ENCODE measurements at places on chromosomes 4 and X. TPM values are rescaled to one million over a fixed set of nuclear protein-coding genes. Genes with fewer than 3 reads are reported as not detected.

DNA sequence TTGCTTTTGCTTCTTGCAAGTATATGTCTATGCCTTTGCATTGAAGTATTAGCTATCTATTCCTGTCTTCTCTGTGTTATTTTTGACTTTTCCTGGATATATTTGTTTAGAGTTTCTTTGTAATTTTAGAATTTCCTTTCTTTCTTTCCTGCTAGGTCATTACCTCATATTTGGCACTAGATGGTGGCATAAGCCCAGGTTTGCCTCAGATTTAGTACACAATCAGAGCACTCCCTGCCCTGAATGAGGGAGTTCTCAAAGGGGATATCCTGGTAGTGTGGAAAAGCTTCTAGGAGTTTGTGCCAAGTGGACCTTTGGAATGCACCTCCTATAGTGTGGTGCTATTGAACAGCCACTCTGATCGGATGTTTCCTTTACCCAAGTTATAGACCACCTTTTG, 181.6 kb downstream of the UGT8 start:
- DNase-seq: no peak

- DNase-seq: no peak
These were observed 20.8 kb downstream of the ATP5ME start for GRCh38 chr4:653080-653821.

PDHA2 gene
- not detected for total RNA-seq

GC gene
- not detected for total RNA-seq

DNA sequence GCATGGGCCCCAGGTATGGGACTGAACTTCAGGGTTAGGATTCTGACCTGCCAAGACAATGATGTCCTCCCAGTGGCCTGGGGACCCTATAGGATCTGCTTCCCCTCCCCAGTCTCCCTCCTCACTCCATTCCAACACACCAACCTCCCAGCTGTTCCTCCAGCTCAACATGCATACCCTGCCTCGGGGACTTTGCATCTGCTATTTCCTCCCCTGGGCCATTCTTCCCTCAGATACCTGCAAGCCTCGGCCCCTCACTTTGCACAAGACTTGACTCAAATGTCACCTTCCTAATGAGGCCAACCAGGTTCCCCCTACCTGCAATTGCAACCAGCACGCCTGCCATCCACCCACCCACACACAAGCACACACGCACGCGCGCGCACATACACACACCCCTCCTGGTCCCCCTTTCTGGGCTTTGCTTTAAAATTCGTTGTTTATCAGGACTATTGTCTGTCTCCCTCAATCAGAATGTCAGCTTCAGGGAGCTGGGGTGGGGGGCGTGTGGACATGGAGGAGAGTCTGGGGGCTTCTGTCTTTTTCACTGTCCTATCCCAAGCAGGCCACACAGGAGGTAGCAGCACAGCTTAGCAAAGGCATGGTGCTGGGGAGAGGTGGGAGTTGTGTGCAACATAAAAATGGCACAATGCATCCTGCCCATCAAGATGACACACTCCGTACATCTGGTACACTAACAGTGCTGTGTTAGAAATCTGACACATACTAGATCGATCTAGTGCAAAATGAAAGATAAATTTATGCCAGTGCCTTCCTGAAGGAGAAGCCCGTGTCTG, 20.6 kb upstream of the PPP2R2C start:
- no peak for DNase-seq

GRCh38 chr4:46249516-46249915, 125.7 kb upstream of the GABRG1 start:
- DNase-seq: no peak

SPIN2A gene
- 0.22 TPM for total RNA-seq

RHOXF1 gene
- total RNA-seq: not detected

SMIM10L2A gene
- 0.82 TPM for total RNA-seq

HTN1 gene
- total RNA-seq: not detected

CPZ gene
- total RNA-seq: 0.27 TPM

DNA sequence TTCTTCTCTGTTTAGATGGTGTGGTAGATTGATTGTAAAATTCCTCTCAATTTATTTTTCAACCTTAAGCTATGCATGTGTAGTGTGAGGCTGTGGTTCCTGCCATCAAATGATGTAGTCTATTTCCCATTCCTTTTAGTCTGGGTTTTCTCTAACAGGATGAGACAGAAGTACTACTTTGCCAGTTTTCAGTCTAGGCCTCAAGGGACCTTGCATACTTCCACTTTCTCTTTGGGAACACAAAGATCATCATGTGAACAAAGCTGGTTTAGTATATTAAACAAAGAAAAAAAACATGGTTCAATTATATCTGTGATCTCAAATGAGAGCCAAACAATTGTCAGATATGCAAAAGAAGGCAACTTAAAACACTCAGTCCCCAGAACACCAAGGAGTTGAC, 1284.0 kb downstream of the RAPGEF2 start:
- DNase-seq: no peak

DNA sequence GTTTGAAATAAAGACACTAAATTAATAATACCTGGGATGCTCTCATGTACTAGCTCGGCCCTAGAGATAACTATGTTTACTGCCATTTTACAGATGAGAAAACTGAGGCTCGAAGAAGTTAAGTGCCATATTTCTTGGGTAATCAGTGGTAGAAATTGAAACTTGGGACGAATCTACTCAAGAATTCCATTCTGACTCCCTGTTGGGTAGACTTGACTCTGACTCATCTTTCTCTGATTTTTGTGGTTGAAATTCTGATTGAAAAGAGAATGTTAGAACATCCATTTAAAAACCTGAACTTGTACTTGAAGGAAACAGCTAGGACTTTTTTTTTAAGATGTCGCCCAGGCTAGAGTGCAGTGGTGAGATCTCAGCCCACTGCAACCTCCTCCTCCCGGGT, 50.1 kb upstream of the NSUN7 start:
- no peak for DNase-seq

- DNase-seq: no peak
These were observed 63.7 kb upstream of the PDGFRA start for GRCh38 chr4:54165438-54165837.

GRCh38 chr4:122073615-122074014, 78.5 kb upstream of the BLTP1 start:
- DNase-seq: no peak

DNA sequence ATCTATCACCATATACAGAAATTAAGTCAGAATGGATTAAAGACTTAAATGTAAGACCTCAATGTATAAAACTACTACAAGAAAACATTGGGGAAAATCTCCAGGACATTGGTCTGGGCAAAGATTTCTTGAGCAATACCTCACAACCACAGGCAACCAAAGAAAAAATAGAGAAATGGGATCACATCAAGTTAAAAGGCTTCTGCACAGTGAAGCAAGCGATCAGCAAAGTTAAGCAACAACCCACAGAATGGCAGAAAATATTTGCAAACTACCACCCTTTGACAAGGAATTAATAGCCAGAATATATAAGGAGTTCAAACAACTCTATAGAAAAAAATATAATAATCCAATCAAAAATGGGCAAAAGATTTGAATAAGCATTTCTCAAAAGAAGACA, 236.9 kb upstream of the EMCN start:
- no peak for DNase-seq

GRCh38 chr4:139872274-139872673, 206.7 kb downstream of the MGST2 start:
- DNase-seq: no peak

DNA sequence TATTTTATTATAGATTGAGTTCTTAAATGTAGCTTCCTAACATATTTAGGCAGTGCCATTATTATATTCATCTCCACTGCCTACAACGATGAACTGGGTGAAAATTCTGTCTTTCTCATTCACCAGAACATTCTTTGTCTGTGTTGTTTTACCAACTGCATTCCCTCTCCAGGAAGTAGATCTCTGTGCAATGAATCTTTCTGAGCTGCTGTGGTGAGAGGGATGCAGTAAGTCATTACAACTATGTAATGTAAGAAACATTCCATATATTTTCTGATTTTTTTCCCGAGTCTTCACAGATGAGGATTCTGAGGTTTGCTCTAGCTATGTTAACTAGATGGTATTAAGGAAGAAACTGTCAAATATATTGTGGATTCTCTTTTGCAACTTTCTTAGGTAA, 811.9 kb upstream of the PCDH7 start:
- no peak for DNase-seq

TEX11 gene
- total RNA-seq: not detected

VCX3A gene
- not detected for total RNA-seq

TRO gene
- total RNA-seq: 1.9 TPM

DNA sequence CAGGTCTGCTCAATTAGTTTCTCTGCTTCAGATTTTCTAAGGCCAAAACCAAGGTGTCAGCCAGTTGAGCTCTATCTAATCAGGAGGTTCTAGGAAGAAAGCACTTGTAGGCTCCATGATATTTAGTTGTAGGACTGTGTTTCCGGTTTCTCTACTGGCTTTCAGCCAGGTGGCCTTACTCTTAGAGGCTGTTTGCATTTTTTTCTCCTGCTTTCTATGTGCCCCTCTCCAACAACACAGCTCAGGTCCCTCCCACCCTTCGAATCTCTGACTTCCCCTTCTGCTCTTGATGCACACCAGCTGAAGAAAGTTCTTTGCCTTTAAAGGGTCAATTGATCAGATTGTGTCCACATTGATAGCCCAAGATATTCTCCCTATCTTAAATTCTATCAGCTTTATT, 245.2 kb downstream of the RAB28 start:
- DNase-seq: no peak

ODAPH gene
- total RNA-seq: not detected

GRCh38 chrX:31132821-31133241, 61.0 kb upstream of the FTHL17 start:
- DNase-seq: no peak

DNA sequence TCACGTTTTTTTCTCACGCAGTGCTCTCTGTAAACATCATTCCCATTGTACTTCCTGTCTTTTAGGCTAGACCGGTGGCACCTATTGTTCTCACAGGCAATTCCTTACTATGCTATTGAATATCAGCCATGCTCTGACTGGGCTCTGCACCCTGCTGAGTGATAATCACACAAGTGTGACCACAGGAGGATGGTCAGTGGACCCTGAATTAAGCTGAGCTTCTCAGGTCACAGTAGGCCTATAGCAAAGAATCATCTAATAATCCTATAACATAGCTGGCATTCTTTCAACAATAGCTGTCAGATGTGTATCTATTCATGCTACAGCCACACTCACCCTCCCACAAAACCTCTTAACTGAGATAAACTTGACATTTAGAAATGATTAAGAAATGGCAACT, 2399.8 kb upstream of the TENM3 start:
- no peak for DNase-seq

DNA sequence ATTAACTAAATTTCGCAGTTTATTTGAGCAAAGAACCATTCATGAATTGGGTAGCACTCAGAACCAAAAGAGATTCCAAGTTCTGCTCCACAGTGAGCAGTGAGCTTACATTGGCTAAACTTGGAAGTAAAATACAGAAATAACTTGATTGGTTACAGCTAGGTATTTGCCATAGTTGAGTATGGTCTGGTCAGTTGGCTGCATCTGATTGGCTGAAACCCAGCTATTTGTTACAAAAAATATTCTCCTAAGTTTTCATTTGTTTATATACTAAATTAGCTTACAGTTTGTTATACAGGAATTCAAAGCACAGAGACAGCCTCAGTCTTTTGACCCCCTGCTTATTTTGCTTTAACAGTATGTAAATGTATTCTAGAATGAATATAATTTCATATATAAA, 215.1 kb downstream of the RELL1 start:
- no peak for DNase-seq

DNA sequence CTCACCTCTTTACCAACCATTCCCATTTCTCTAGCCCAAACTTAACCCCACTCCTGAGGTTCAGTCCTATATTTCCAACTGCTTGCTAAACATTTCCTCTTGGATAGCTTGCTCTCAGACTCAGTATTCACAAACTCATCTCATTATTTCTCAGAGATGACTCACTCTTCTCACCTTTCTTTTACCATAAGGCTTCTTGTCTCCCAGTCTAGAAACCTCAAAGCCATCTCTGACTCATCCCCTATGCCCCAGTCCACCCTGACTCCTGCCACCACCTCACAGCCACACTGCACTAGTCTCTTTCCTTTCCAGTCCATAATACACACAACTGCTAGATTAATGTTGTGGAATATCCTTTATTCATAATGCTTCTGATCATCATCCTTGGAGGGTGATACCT, 4.8 kb downstream of the FRMPD3 start:
- no peak for DNase-seq

FAM184B gene
- total RNA-seq: not detected

KLB gene
- not detected for total RNA-seq

GRCh38 chr4:109811707-109812106, 3.9 kb upstream of the GAR1 start:
- no peak for DNase-seq

- no peak for DNase-seq
These were observed 102.9 kb downstream of the GRXCR1 start for GRCh38 chr4:42995343-42995944.

GRCh38 chr4:2332201-2332975, 70.5 kb upstream of the MXD4 start:
- DNase-seq: no peak

DNA sequence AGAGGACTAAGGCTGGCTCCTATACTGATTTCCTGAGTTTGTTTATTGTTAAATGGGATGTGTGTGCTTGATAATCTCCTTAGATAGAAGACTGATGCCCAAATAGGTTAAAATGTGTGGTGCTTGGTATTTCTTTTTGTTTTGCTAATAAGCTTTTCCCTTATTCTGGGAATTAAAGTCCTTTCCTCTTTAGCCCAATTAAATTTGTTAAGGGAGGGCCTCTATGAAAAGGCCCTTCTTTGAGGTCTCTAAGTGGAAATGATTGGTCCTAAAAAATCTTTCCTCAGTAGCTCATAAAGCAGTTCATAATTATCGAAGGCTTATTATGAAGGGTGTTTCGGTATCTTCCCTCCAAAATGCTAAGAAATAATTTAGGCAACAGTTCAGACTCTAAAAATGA, at the start of gene RRH:
RRH (plus strand) TSS at position 301 of the 400 bp plus-strand sequence; CDS start at position 357, 56 bp downstream.
- DNase-seq: no peak

REELD1 gene
- total RNA-seq: not detected

- no peak for DNase-seq
These were observed 280.2 kb upstream of the SLC7A11 start for GRCh38 chr4:138522366-138522765.

DNA sequence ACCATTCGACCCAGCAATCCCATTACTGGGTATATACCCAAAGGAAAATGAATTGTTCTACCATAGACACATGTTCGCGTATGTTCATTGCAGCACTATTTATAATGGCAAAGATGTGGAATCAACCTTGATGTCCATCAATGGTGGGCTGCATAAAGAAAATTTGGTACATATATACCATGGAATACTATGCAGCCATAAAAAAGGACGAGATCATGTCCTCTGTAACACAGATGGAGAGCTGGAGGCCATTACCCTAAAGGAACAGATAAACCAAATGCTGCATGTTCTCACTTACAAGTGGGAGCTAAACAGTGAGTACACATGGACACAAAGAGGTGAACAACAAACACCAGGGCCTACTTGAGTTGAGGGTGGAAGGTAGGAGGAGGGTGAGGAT, 45.1 kb downstream of the SCML2 start:
- no peak for DNase-seq

- DNase-seq: no peak
These were observed 921.8 kb upstream of the INTU start for GRCh38 chr4:126710935-126711334.

GRCh38 chrX:68420559-68420958, 12.7 kb downstream of the OPHN1 start:
- DNase-seq: no peak

TRIM75 gene
- not detected for total RNA-seq

- no peak for DNase-seq
These were observed 20.2 kb downstream of the PIGG start for GRCh38 chr4:519203-519651.

ATP8A1 gene
- 19.2 TPM for total RNA-seq

AADAT gene
- total RNA-seq: 2.2 TPM

Measured in left ventricle myocardium inferior (tissue), 1 donor.